ENCODE measurements at places on chromosomes 5 and 9.

DNA sequence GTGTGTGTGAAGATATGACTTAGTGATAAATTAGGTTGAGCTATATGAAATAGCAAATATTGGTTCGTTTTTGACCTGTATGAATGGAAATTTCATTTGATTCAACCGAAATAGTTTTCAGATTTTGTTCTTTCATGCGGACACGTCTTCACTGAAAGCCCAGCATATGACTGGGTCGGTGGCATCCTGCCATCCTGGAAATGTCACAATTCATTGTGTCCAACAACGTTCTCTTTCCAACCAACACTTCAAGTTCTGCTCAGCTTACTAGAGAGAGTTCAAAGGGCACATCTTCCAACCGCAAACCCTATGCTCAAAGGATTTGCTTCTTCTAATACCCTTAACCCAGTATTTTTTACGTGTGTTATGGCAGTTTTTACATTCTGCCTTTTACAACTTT, 252.5 kb downstream of the NTRK2 start:
- DNase-seq: no peak

DNA sequence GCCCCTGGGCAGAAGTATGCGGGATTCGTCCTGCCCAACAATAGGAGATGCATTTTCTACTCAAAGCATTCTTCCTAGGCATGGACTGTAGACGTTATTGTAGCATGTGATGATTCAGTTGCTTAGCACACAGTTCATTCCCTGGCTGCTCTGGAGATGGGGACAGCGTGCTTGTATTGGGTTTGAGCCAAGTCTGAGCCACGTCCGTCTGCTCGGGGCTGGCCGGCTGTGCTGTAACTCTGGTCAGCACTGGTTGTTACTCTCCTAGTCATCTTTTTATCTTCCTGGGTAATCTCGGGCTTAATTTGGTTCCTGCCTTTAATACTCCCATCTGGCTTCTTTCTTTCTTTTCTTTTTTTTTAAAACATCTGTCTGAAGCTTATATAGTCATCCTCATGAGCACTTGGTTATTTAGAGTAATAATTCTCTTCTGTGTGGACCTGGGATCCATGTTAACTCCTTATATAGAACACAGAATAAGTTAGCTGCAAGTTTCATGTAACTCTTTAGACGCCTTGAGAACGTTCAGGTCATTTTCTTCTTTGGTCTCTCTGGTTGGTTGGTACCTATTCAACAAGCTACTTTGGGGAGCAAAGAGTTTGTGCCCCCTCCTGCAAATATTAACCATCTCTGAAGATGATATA, 118.8 kb upstream of the RPS23 start:
- DNase-seq: no peak

DNA sequence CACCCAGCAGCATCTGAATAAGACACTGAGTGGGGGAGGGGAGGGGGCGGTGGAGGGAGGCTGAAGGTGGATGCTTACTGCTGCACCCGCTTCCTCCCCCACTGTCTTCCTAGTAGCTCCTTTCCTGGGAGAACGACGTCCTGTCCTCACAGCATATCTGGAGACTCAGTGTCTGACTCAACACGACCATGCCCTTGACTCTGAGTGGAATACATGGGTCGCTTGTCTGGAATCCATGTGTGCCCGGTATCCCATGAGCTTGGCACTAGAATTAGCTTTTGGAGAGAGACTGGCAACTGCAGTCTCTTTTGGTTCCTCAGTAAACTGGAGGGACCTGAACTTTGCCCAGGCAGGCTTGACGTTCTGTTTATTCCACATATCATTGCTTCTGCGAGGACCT, 125.4 kb upstream of the FAM120A start:
- DNase-seq: no peak

GRCh38 chr9:18606846-18607245, 132.9 kb downstream of the ADAMTSL1 start:
- no peak for DNase-seq

GRCh38 chr9:87861332-87861731, 21.3 kb upstream of the SPATA31E1 start:
- DNase-seq: no peak

- DNase-seq: no peak
Measured at GRCh38 chr9:34328500-34328986, 525 bp downstream of the KIF24 start.

- no peak for DNase-seq
Measured at GRCh38 chr5:91288118-91288916, 94.8 kb downstream of the ARRDC3 start.

GRCh38 chr5:54387659-54388232, 67.8 kb upstream of the HSPB3 start:
- DNase-seq: no peak

- no peak for DNase-seq
Measured at GRCh38 chr5:5739490-5739945, 317.0 kb downstream of the ICE1 start.
